Testis (tissue), 5 donors: ENCODE measurements at places on chromosomes 7 and 10.

- no peak for DNase-seq
These were observed 21.5 kb downstream of the C10orf105 start for GRCh38 chr10:71697938-71698709.

DNA sequence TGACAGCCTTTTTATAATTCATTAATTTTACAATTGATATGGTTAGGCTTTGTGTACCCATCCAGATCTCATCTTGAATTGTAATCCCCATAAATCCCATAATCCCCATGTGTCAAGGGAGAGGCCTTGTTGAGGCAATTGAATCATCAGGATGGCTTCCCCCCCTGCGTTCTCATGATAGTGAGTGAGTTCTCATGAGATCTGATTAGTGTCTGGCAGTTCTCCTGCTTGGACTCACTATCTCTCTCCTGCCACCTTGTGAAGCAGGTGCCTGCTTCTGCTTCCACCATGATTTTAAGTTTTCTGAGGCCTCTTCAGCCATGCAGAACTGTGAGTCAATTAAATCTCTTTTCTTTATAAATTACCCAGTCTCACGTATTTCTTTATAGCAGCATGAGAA lies 165.7 kb upstream of the GNAI1 start:
- DNase-seq = no peak

- no peak for DNase-seq
These were observed 84.1 kb downstream of the SEC61G start for GRCh38 chr7:54674891-54675290.

- DNase-seq = no peak
These were observed at the start of gene PAX2 for GRCh38 chr10:100744987-100745881. Gene PAX2 (plus strand): TSS chr10:100745582. CDS start chr10:100746261, 679 bp downstream.

- DNase-seq = no peak
These were observed 84.3 kb downstream of the CUL2 start for GRCh38 chr10:35005868-35006267.

DNA sequence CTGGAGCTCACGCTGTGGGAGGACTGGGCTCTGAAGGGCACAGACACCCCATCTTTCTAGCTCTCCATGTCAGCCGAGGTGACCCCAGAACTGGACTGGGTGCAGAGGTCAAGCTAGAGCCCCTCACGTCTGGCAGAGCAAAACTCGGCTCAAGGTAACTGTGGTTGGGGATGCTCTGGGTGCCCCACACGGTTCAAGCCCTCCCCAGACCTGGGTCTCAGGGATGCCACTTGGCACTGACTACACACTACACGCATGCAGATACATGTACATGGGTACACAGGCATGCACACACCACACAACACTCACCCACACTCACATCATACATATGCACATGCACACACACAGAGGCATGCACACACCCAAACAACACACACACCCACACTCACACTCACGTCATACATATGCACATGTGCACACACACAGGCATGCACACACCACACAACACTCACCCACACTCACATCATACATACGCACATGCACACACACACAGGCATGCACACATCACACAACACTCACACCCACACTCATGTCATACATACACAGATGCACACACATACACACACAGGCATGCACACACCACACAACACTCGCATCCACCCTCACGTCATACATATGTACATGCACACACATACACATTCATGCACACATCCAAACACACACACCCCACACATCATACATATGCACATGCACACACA lies 219.3 kb downstream of the DNAJB6 start:
- DNase-seq = no peak

DNA sequence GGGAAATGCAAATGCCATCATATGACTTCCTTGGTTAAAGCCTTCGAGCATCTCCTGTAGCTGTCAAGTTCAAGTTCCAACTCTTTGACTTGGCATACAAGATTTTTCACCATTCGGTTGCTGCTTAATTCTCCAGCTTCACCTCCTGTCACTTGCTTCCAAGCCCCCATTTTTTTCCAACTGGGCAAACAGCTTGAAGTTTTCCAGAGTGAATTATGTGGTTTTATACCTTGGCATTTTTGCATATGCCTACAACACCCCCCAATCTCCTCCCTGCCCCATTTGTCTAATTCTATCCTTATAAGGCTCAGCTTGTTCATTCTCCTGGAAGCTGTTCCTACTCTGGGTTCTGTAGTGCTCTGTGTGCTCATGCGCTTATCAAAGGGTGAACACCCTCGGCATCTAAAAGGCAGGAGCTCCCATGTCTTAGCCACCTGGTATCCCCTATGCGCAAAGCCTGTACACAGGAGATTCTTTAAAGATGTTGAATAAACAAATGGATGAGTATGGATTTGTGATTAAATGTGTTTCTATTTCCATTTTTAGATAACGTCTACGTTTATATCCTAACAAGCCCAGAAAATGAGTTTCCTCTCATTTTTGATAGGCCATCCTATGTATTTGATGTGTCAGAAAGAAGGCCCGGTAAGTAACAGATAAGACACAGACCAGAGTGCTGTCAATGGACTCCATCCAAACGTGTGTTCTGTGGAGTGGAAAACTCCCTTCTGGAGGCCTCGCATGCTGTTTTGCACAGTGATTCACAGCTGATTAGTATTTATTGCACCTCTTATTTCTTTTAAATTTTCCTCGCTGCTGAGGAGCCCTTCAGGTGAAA lies 52.5 kb downstream of the CDHR3 start:
- no peak for DNase-seq

- DNase-seq = no peak
These were observed 29.9 kb upstream of the CC2D2B start for GRCh38 chr10:95877881-95878280.

DNA sequence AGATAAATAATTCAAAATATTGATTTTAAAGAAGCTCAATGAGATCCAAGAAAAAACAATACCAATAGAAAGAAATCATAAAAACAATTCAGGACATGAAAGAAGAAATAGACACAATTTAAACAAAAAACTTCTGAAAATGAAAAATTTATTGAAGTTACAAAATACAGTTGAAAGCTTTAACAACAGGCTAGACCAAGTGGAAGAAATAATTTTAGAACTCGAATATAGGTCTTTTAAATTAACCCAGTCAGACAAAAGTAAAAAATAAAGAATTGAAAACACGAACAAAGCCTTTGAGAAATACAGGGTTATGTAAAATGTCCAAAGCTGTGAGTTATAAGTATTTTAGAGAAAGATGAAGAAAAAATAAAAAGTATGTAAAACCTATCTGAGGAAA lies 152.4 kb upstream of the SMIM30 start:
- no peak for DNase-seq

DNA sequence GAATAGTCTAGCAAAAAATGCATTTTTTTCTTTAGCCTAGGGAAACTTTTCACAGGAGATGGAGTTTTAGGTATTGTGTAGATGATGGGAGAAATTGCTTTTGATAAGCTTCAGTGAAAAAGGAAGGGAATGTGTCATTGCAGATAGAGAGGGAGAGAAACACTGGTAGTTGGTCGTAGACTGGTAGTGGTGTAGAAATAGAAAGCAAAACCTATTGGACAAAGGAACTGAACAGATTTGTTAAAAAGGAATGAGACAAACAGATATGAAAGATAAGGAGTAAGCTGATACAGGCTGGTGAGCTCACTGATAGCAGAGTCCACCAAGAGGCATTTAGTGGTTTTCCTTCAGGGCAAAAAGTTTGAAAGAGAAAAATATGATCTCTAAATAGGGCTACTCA lies 94.3 kb downstream of the ZEB1 start:
- DNase-seq = no peak

GRCh38 chr7:75583255-75583654 lies 91.1 kb downstream of the SPDYE5 start:
- no peak for DNase-seq

DNA sequence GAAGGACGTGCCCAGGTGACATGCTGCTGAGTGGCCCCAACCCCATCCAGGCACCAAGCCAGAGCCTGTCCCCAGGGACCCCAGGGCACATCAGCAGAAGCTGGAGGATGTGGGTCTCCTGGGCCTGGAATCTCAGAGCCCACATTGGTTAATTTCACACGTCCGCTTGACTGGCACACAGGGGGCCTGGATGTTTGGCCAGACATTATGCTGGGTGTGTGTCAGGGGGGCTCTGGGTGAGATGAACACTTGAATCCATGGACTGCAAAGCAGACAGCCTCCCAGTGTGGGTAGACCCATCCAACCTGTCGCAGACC lies 79.1 kb upstream of the RET start:
- DNase-seq = no peak

GRCh38 chr10:50593523-50594376 lies 30.0 kb downstream of the SGMS1 start:
- DNase-seq = no peak

GRCh38 chr10:93911866-93912265 lies 18.1 kb downstream of the SLC35G1 start:
- no peak for DNase-seq

DNA sequence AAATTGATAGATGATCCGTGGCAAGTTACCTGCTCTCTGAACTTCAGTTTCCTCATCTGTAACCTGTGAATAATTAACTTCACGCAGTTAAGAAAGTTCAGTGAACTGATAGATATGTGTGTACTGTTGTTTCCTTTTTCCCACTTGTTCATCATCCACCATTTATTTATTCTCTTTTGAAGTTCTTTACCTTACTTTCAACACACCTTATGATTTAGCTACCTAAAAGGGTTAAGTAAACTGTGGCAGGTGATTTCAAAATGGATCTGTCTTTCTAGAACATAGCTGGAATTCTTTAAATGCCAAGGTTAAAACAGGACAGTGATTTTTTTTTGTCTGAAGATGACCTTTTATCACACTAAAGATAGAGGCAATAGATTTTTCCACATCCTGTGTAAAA lies 27.4 kb upstream of the MALRD1 start:
- no peak for DNase-seq

DNA sequence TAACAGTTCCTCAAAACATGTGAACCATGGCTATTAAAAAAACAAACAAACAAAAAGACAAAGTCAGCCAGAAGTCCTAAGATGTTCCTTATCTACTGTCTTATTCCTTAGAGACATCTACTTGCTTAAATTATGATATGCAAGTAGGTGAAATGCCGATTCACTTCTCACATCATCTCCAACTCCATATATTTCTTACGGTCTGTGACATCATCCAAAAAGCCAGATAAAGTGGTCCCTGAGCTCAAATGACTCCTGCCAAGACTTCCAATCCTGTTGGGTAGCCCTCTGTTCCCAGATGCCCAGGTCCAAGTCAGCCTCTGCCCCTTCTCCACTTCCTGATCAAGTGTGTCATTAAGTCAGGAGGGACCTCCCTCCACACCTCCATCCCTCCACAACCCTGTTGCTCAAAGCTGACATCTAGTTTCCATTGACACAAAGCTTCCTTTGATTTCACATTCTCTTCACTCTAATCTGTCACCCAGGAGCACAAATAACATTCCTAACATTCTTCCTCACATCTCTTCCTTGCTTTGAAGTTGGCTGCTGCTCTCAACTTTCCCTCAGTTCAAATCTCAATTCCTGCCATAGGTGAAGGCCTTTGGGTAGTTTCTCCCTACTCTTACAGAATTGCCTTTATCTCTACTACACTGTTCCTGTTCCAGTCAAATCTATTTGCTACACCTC lies 56.1 kb upstream of the PDLIM1 start:
- DNase-seq = no peak

- DNase-seq = no peak
These were observed 24.0 kb upstream of the HELLS start for GRCh38 chr10:94521276-94522250.

GRCh38 chr7:131540491-131541162 lies 15.8 kb downstream of the PODXL start:
- peak; percentile 45 for DNase-seq

DNA sequence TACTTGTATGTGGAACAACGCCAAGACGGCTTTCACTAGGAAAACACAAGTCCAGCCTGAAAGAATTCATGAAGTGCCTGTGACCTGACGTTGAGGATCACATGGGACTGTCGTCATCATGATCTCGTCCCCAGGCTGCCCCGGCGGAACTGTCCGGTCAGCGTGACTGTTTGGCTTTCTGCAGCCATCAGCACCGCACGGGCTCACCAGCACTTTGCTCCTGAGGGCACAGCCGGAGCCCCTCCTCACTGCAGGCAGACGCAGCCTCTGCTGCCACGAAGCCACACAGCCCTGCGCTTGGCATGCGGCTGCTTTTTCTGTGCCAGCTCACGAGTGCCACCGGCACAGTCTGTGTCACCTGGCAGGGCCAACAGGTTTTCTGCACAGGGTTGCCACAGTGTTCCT lies 9.4 kb upstream of the GET4 start:
- DNase-seq = peak; percentile 37

DNA sequence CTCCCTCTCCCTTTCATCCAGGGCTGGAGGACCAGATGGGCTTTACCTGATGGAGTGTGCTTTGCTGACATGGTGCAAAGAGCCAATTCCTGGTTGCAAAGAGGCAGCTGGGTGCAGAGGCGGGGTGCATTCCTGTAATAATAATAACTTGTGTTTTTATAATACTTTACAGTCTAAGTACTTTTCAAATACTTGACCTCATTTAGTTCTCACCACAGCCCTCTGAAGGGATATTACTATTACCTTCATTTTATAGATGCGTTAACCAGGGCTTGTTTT lies 70.4 kb downstream of the TCF7L2 start:
- DNase-seq = no peak

DNA sequence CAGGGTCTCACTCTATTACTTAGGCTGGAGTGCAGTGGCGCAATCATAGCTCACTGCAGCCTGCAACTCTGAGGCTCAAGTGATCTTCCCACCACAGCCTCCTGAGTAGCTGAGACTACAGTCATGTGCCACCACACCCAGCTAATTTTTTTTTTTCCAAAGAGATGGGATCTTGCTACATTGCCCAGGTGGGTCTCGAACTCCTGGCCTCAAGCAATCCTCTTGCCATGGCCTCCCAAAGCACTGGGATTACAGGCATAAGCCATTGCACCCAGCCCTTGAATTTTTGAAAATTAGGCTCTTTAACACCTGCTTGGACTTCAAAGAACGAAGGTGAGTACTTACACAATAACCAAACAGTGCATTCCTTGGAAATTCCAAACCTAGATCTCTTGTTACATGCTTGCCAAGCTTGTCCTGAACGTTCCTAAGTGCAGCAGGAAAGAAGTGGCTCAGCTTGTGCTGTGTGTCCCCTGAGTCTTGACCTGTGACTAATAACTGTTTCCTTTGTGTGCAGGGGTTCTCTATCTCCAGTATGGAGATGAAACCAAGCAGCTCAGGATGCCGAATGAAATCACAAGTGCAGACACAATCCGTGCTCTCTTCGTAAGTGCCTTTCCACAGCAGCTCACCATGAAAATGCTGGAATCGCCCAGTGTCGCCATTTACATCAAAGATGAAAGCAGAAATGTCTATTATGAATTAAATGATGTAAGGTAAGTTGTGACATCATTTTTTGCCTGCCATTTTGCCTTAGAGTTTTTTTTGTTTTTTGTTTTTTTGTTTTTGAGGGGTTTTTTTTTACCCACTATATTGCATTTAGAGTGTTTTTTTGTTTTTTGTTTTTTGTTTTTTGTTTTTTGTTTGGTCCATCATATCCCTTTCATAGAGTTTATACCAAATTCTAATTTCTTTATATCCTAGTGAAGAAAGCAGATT lies 223.8 kb downstream of the KIAA1217 start:
- DNase-seq = no peak

DNA sequence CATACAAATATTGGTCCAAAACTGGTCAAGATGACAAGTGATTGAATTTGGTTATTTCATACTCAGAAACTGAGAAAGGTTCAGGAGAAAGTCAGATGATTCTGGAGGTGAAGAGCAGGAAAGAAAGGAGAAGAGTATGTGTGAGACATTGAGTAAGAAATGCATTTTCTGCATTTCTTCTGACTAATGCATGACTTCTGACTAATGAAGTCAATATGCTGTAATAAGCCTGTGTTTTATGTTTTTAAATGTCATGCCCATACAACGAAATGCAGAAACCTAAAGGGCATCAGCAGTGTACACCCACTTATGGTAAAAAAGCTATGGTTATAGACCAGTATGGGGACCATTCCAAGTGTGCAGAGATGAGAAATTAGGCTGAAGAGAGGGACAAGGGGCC lies 1227.8 kb upstream of the SORCS1 start:
- DNase-seq = no peak
